Upper lobe of right lung (tissue), 1 donor: ENCODE measurements at places on chromosomes 3 and 15. TPM values are rescaled to one million over a fixed set of nuclear protein-coding genes. Genes with fewer than 3 reads are reported as not detected.

Gene LSAMP
- 24.6 TPM for total RNA-seq

GRCh38 chr3:11508346-11509172 is 135.2 kb downstream of the VGLL4 start:
- DNase-seq, result no peak
- no peak overlapping the region for H3K4me3 ChIP-seq
- no peaks in the 10 kb centered on the region for H3K36me3 ChIP-seq
- peaks cover 30% of the 10 kb centered on the region for H3K4me1 ChIP-seq
- H3K27me3 ChIP-seq, result no peaks in the 10 kb centered on the region
- H3K27ac ChIP-seq, result peak overlapping the region; percentile 55

GRCh38 chr15:57033715-57034439 is 115.4 kb downstream of the TCF12 start:
- peaks cover 37% of the 10 kb centered on the region for H3K4me1 ChIP-seq
- H3K27me3 ChIP-seq, result no peaks in the 10 kb centered on the region
- DNase-seq, result no peak
- no peak overlapping the region for H3K4me3 ChIP-seq
- no peak overlapping the region for H3K27ac ChIP-seq
- no peaks in the 10 kb centered on the region for H3K36me3 ChIP-seq

- H3K27me3 ChIP-seq, result no peaks in the 10 kb centered on the region
- H3K36me3 ChIP-seq, result no peaks in the 10 kb centered on the region
- H3K4me3 ChIP-seq, result no peak overlapping the region
- DNase-seq, result no peak
- no peaks in the 10 kb centered on the region for H3K4me1 ChIP-seq
These were observed 324.1 kb downstream of the ZNF385D start for GRCh38 chr3:21426920-21427319.

DNA sequence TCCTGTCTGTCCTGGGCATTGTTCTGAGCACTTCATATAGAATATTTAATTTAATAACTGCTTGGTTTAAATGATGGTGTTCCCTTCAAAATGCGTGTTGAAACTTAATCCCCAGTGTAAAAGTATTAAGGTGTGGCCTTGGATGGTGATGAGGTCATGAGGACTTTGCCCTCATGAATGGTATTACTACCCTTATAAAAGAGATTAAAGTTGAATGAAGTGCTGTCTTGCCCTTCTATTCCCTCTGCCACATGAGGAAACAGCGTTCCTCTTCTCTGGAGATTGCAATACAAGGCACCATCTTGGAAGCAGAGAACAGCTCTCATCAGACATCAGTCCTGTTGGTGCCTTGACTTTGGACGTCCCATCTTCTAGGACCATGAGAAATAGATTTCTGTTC is 374.4 kb downstream of the PTPRG start:
- H3K27ac ChIP-seq, result no peak overlapping the region
- DNase-seq, result no peak
- H3K4me3 ChIP-seq, result no peak overlapping the region
- H3K36me3 ChIP-seq, result no peaks in the 10 kb centered on the region
- no peaks in the 10 kb centered on the region for H3K27me3 ChIP-seq
- no peaks in the 10 kb centered on the region for H3K4me1 ChIP-seq
